ENCODE measurements at places on chromosomes 11 and 22. TPM values are rescaled to one million over a fixed set of nuclear protein-coding genes. Genes with fewer than 3 reads are reported as not detected.

GRCh38 chr11:19344661-19345518 lies 104.1 kb upstream of the E2F8 start:
- no peak overlapping the region for H3K27ac ChIP-seq
- no peak for DNase-seq
- H3K4me1 ChIP-seq: no peaks in the 10 kb centered on the region
- H3K27me3 ChIP-seq: peaks cover 62% of the 10 kb centered on the region

- peaks cover 10% of the 10 kb centered on the region for H3K4me1 ChIP-seq
- H3K27ac ChIP-seq: no peak overlapping the region
- no peaks in the 10 kb centered on the region for H3K27me3 ChIP-seq
- peaks cover 4% of the 10 kb centered on the region for H3K36me3 ChIP-seq
Observed at GRCh38 chr11:63818609-63819008, 5.4 kb downstream of the SPINDOC start.

- no peaks in the 10 kb centered on the region for H3K36me3 ChIP-seq
Observed at GRCh38 chr22:48605856-48606481, 1221.7 kb downstream of the BRD1 start.

- no peak overlapping the region for H3K27ac ChIP-seq
- no peaks in the 10 kb centered on the region for H3K27me3 ChIP-seq
- H3K4me3 ChIP-seq: no peak overlapping the region
- no peaks in the 10 kb centered on the region for H3K4me1 ChIP-seq
- no peak for DNase-seq
Observed at GRCh38 chr22:31436132-31436531, 36.7 kb downstream of the DRG1 start.

The SEC14L2 gene
- 10.7 TPM for total RNA-seq

GRCh38 chr11:18578975-18579598 lies 9.4 kb downstream of the UEVLD start:
- H3K4me3 ChIP-seq: no peak overlapping the region
- DNase-seq: no peak
- H3K27ac ChIP-seq: peak overlapping the region; percentile 68
- peaks cover 5% of the 10 kb centered on the region for H3K36me3 ChIP-seq

GRCh38 chr22:50306753-50307749 lies at the start of gene PLXNB2:
TSS of gene PLXNB2 (minus strand) at chr22:50307646. CDS start at chr22:50290584, 17,062 bp downstream.
- H3K36me3 ChIP-seq: no peaks in the 10 kb centered on the region
- H3K4me1 ChIP-seq: peaks cover 54% of the 10 kb centered on the region
- no peak for DNase-seq
- peak within 1 kb of the TSS; percentile 60 for H3K4me3 ChIP-seq
